Head of caudate nucleus (tissue), 42 donors: ENCODE measurements at places on chromosomes 16 and 17.

DNA sequence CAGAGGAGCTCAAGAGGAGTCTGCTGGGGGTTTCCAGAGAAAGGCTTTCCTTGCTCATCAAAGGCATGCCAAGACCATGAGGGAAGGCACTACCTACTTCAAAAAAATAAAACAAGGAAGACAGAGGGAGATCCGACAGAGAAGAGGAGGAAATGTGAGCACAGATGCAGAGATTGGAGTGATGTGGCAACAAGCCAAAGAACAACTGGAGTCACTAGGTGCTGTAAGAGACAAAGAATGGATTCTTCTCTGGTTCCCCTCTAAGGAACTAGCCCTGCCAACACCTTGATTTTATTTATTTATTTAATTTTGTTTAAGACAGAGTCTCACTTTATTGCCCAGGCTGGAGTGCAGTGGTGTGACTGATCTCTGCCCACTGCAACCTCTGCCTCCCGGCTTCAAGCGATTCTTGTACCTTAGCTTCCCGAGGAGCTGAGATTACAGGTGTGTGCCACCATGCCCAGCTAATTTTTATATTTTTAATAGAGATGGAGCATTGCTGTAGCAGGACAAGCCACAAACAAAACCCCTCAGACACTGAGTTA, 13.8 kb upstream of the ACSF2 start:
- DNase-seq = no peak

DNA sequence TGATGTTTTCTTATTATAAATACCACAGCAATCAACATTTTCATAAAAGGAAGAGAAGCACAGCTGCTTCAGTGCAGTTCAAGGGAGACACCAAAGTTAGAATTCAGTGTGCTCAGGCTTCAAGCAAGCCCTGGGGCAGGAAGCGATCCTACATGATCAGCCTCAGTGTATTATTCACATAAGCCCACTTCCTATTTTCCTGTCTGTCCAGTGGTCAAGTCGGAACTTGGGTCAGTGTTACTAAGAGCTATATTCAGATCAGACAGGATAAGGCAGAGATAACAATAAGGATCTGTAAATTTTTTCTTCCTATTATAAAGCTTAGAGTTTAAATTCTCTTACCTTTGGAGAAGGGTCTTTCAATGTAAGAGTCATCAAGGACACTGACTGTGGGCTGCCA, 12.9 kb downstream of the HEATR6 start:
- no peak for DNase-seq

GRCh38 chr16:55443434-55444346, 35.3 kb upstream of the MMP2 start:
- no peak for DNase-seq

GRCh38 chr17:65627891-65628643, 66.6 kb upstream of the AXIN2 start:
- DNase-seq = peak; percentile 4

DNA sequence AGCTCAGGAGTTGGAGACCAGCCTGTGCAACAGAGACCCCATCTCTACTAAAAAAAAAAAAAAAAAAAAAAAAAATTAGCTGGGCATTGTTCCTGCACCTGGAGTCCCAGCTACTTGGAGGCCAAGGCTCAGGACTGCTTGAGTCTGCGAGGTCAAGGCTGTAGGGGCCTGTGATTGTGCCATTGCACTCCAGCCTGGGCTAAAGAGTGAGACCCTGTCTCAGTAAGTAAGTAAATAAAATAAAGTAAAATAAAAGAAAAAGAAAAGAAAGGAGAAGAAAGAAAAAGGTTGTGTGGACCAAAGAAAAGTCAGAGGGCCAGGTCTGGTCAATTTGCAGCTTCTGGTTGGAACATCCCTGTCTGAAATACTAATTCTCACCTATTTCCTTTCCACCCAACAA, 18.4 kb downstream of the MT1X start:
- DNase-seq = no peak

- DNase-seq = peak; percentile 75
Measured at GRCh38 chr16:48542020-48542473, 67.9 kb downstream of the N4BP1 start.

DNA sequence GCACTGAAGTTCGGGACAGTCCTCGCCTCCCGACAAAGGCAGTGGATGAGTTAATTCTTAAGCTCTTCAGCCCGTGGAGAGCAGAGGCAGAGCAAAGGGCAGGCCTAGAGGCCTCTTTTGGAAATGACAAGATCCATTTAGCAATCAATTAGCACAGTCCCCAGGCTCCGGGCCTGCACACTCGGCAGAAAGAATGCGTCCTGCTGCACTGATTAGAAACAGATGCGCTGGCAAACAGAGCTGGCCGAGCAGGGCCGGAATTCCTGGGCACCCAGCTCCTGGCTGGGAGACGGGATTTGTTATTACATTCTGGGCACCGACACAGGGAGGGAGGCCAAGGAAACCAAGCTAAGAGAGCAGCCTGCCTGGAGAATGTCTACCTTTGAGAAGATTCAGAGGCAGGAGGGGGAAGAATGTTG, 162.9 kb downstream of the COPRS start:
- DNase-seq = peak; percentile 54

DNA sequence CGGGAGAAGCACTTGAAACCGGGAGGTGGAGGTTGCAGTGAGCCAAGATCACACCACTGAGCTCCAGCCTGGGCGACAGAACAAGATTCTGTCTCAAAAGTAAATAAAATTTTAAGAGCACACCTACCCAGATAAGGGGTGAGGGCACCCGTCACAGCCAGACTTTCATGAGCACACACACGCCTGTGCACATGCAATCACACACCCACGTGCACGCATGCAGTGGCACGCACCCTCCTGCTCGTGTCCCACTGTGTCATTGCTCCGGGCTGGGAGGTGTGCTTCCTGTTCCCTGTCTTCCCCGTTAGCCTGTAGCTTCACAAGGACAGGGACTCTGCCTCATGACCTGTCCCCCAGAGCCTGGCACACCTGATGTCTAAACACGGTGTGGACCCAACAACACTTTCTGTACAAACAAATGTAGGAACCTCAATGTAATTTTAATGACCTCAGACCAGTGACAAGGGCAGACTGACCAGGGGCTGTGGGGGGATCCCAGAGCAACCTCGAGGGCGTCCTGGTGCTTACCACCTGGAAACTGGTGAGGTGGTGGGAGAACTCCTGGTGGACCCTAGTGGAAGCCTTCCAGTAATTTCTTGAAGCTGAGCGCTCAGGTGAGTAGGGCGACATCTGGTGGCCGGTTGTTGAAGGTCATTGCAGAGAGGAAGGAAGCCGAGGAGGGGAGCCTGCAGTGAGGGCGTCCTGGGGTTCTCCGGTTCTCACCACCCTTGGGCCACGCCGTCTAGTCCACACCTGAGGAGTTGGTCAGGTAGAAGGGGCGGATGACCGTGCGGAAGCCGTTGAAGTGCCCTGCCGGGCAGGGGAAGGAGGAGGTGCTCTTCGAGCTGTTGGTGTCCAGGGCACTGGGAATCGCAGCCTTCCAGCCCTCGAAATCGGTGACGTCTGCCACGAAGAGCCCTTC, 8.6 kb downstream of the LGALS3BP start:
- peak; percentile 87 for DNase-seq

GRCh38 chr17:1975573-1975972, 49.6 kb downstream of the RTN4RL1 start:
- no peak for DNase-seq

GRCh38 chr16:66081775-66082366, 284.6 kb upstream of the CDH5 start:
- DNase-seq = peak; percentile 7

DNA sequence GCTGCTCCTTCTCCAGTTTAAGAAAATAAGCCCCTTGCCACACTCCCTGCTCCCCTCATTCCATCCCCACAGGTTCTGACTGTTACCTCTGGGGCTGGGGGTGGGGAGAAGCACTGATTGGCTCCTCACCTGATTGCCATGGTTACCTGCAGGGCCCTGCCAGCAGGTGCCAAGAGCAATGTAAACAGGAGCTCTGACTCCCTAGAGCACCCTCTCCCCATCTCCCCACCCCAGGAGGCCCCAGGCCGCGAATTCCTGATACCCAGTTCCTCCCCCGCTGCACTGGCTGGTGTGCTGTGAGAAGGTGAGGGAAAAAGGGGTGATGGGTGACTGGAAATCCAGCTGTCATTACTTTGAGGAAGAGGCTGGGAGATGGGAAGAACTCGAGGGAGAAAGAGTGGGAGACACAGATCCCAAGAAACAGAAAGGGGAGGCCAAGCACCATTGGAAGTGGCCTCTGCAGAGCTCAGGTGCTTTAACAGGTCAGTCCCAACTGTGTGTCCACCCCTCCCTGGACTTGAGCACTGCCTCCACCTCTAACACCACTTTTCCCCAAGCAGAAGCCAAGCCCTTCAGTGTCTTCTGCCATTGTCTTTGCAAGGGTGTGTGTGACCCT, 4.5 kb downstream of the PCGF2 start:
- DNase-seq = no peak

DNA sequence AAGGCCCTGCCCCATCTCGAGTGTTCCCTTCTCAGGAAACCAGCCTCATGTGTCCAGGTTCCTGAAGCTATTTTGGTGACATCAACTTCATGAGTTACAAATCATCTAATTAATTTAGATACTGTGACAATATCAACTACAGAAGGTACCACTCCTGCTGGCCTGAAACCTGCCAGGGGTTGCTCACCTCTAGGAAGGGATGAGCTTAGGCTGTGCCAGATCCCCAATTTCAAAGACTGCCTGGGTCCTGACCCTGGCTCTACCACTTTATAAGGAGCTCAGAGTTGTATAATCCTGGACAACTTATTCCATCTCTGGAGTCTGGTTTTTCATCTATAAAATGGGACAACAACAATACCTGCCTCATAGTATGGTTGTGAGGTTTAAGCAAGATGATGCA, 5.2 kb downstream of the C16orf78 start:
- DNase-seq = no peak

DNA sequence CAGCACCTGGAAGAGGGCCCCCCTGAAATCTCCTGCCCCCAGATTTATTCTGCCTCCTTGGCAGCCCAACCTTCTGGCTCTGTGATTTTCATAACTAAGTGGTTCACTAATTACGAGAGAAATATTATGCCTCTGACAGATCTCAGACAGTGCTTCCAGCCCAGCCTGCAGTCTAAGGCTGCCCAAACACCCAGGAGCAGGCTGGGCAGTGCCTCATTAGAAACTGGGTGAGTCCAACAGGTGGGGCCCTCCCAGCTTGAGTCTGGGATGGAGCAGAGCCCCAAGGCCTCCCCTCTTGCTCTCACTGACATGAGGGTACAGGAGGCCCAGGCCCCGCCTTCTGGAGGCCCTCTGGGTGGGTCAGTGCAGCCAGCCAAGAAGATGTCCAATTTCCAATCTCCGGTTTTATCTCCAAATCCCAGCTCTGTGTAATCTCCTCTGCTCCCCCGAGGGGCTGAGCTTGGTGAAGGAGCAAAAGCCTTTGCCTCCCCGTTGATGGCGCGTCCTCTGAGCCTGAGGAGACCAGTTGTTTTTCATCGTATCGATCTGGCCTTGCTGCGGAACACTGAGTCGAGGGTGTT, 20.1 kb upstream of the ABCC3 start:
- no peak for DNase-seq

DNA sequence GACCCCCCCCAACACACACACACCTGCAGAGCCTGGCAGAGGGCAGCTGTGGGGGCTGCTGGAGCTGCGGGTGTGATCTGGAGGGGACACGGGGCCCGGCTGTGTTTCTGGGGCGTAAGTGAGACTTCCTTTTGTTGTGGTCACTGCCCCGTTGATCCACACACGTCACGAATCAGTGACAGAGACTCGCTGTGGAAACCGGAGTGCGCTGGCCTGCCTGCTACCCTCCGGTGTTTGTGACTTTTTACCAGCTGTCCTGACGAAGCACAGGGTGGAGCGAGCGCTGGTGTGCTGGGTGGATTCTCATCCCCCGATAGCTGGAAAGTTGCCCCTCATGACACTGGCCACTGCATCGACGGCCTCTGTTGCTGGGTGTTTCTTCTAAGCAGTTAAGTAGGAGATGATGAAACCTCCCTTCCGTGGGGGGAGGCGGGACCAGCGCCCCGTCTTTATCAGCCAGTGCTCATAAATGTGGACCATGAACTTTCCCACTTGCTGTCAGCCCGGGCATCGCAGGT, 2.3 kb downstream of the METRNL start:
- DNase-seq = no peak

DNA sequence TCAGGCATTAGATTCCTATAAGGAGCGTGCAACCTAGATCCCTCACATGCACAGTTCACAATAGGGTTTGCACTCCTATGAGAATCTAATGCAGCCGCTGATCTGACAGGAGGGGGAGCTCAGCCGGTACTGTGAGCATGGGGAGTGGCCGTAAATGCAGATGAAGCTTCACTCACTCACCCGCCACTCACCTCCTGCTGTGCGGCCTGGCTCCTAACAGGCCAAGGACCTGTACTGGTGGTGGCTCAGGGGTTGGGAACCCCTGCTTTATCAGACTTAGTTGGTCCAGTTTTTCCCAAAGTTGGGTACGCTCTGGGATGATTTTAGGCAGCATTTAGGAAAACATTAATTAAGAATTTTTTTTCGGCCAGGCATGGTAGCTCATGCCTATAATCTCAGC, 103.8 kb downstream of the MARF1 start:
- no peak for DNase-seq

- peak; percentile 8 for DNase-seq
Measured at GRCh38 chr16:8855051-8855786, 13.6 kb downstream of the CARHSP1 start.

- DNase-seq = no peak
Measured at GRCh38 chr17:45752246-45752645, 31.9 kb upstream of the CRHR1 start.

DNA sequence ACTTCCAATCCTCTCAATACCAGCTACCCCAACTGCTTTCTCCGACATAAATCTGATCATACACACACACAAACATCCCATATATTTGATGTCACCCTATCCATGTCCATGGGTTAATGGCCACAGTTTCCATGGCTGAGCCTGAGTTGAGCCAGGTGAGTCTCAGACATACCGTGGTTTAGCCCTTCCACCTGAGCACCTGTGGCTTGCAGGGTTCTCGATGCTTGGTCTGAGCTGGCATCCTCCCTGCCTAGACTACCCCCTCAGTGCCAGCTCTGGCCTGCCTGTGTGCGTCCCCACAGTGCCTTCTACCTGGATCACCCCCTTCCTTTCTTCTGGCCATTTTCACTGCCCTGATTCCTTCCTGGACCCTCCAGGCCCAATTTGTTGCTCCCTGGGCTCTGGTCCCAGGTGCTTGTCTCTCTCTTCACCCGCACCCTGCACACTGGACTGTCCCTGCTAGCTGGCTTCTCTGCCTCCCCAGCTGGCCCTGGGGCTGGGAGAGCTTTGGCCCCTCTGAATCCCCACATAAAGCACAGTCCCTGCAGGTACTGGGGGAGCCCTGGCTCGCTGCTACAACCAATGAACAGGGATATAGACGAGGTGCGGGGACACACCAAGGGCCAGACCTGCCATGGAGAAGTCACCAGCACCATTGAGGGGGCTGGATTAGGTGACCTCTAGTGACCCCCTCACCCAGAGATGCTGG, 7.4 kb downstream of the ELMO3 start:
- DNase-seq = no peak

- DNase-seq = no peak
Measured at GRCh38 chr16:88466175-88466862, 13.2 kb downstream of the ZFPM1 start.

DNA sequence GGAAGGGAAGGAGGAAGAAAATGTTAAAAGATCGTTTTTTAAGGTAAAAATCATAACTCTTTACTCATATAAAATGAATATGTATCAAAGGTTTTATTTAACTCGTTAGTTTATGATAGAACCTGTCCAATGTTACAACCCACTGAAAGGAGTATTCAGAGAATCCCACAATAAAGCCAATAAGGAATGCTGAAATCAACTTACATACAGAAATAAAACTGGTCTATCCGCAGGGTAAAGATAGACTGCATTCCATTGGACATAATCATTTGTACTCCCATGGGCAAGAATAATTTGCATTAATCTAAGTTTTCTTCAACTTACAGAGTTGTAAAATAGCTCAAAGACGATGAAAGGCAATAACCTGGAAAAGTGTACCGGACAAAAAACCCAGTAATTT, 17.9 kb upstream of the BEAN1 start:
- DNase-seq = no peak
